ENCODE measurements at places on chromosomes 11 and 22.

DNA sequence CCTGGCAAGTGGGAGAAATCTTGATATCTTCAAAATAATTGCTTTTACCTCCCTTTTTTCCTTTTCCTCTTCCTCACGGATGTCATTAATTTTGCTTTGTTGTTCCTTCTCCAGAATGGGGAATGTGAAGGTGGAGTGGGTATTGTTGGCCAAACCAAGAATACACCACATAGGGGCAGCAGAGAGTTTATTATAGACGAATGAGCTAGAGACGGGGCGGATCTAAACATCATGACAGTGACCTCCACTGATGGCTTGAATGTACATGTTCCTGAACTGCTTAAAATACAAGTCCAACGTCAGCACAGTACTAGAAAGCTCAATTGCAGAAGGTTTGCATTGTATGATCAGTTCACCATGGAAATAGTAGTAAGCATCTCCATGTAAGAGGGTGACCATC, 122.3 kb upstream of the SNX19 start:
- no peak for DNase-seq

DNA sequence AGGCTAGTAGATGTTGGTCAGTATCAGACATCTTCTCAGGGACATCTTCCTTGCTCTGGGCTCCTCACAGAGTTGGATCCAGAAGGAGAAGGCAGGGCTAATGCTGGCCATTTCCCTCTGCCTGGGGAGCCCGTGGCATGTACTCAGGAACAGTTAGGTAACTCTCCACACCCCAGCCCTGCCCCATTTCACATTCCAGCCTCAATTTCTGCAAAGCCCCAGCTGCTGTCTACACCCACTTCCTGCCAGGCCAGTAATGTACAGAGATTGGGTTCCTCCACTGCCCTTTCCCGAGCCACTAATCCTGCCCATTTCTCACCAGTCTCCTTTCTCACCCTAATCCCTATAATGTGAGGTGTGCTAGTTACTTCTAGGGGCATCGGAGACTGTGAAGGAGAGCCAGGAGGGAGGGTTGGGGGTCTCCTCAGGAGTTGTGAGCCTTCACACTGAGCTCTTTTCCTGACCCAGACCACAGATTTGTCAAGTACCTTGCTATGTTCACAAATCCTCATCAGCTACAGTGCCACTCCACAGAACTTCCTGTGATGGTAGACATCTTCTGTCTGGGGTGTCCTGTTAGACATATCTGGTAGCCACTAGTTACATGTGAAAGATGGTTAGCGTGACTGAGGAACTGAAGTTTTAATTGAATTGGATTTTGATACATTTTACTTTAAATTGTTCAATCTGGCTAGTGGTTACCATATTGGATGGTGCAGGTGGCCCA, 1.3 kb upstream of the SEC14L3 start:
- DNase-seq, result peak; percentile 29

DNA sequence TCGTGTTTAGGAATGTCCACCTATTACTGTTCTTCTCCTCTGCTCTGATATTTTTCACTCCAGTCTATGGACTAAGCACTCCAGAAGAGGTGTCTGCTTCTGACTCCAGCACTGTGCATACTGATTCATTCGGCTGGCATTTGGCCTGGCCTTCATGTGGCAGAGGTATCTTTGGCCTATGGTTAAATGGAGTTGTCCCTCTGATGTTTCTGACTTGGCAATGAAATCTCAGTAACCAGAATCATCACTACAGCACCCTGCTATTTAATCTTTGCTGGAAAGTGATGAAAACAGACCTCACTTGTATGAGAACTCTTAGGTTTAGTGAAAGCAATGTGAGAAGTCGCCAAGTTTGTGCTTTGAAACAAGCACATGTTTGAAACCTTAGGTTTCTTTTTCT, 155.2 kb downstream of the MAML2 start:
- no peak for DNase-seq

GRCh38 chr22:19622061-19622441, 92.3 kb upstream of the SEPTIN5 start:
- DNase-seq, result no peak

- peak; percentile 41 for DNase-seq
These were observed 219.9 kb downstream of the MN1 start for GRCh38 chr22:27581688-27582087.

DNA sequence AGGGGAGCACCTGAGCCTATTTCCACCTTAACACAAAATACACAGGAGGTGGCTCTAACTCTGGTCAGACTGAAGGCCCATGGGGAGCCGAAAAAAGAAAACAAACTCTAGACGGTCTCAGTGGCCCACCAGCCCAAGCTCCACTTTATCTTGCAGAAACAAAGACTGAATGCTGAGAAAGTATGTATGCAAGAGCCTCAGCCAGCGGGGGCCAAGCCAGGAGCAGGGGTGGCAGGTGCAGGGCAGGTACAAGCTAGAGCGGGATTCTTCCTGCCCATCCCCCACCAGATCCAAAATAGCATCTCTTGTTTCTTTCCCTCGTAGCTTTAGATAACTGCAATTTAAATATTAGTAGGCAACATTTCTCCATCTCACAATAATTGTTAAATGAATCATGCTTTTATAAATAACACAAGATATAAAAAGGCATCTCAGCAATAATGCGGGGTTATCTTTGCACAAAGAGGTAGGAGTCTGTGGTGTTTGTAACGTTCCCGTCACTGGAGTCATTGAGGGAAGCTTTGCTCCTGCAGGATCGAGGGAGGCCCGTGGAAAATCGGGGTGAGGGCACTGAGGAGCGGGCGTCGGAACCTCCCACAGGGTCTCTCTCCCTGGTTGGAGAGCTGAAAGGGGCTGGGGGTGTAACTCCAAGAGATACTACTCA, 418.0 kb downstream of the SHANK2 start:
- DNase-seq, result no peak

- no peak for DNase-seq
These were observed 30.6 kb downstream of the CAPN1 start for GRCh38 chr11:65212226-65212801.

GRCh38 chr11:44532809-44533208, 32.7 kb upstream of the CD82 start:
- no peak for DNase-seq

Measured in upper lobe of left lung (tissue), 6 donors.